ENCODE measurements at places on chromosomes 3 and 15. TPM values are rescaled to one million over a fixed set of nuclear protein-coding genes. Genes with fewer than 3 reads are reported as not detected.

DNA sequence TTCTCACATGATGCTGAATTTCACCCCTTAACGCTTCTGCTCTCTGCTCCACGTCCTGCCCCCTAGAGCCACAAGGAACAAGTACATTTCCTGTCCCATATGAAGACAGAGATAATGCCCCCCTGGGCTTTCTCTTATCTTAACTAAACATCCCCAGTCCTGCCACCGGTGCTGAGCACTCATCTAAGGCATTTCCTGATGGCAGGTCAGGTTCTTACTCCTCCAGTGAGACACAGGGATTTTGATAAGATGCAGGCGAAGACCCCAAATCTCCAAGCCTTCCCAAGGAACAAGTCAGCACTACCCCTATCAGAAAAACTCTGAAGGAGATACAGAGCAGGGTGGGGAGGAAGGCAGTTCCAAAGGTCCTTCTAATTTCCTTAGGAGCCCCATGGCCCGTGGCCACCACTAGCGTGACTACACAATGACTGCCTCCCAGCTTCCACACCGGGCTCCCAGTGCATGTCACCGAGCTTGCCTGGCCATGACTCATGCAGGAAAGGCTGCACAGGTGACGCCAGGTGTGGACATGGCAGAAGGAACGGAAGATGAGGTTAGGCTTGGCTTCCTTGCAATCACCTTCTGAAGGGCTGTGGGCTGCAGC lies 152.9 kb downstream of the XXYLT1 start:
- H3K36me3 ChIP-seq = no peaks in the 10 kb centered on the region
- peak; percentile 86 for DNase-seq
- H3K4me1 ChIP-seq = peaks cover 32% of the 10 kb centered on the region
- H3K4me3 ChIP-seq = no peak overlapping the region
- H3K27me3 ChIP-seq = no peaks in the 10 kb centered on the region

- H3K36me3 ChIP-seq = no peaks in the 10 kb centered on the region
- H3K4me3 ChIP-seq = no peak overlapping the region
- no peaks in the 10 kb centered on the region for H3K4me1 ChIP-seq
- H3K27ac ChIP-seq = no peak overlapping the region
- DNase-seq = no peak
- H3K27me3 ChIP-seq = no peaks in the 10 kb centered on the region
These were observed 27.2 kb downstream of the AQR start for GRCh38 chr15:34942363-34942762.

GRCh38 chr3:64223791-64224745 lies 1.2 kb downstream of the PRICKLE2 start:
- no peaks in the 10 kb centered on the region for H3K36me3 ChIP-seq
- H3K4me3 ChIP-seq = no peak overlapping the region
- H3K27me3 ChIP-seq = no peaks in the 10 kb centered on the region
- DNase-seq = no peak
- 0 out of 2 replicates have a peak, but pooled peaks cover 4% of the 10 kb centered on the region for H3K4me1 ChIP-seq

- no peaks in the 10 kb centered on the region for H3K27me3 ChIP-seq
- H3K4me3 ChIP-seq = no peak overlapping the region
- no peaks in the 10 kb centered on the region for H3K36me3 ChIP-seq
- no peaks in the 10 kb centered on the region for H3K4me1 ChIP-seq
- H3K27ac ChIP-seq = no peak overlapping the region
These were observed 156.7 kb downstream of the KLF13 start for GRCh38 chr15:31483053-31483985.

DNA sequence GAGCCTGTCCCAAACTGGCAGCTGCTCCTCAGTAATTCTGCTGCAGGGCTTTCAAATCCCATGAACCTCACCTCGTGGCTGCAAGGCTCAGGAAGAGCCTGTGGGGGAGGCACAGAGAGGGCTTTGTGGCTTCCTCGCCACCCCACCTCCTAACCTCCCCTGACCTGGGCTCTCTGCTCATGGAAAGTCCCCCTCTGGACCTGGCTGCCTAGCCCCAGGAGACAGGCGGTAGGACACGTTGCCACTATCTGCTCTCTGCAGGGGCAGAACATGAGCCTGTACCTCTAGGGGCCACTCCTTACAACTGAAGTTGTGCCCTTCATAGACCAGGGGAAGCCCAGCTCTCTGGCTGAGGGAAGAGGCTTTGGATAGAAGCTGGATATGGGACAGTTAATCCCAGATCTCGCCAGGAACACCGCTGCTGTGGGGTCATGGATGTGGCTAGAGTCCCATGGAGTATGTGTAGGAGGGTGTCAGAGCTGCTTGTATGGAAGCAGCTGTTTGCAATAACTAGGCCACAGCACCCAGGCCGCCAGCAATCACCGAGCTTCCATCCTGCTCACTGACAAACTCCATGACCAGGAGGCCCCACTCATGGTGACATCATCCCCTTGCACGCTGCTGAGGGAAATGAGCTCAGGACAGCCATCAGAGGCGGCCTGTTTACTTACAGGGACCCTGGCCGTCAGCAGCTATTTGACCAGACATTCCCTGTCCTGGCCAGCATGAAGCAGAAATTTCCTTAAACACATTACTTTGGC lies 34.0 kb upstream of the CILP start:
- H3K4me3 ChIP-seq = no peak overlapping the region
- H3K27me3 ChIP-seq = no peaks in the 10 kb centered on the region
- no peak for DNase-seq
- no peaks in the 10 kb centered on the region for H3K4me1 ChIP-seq

DNA sequence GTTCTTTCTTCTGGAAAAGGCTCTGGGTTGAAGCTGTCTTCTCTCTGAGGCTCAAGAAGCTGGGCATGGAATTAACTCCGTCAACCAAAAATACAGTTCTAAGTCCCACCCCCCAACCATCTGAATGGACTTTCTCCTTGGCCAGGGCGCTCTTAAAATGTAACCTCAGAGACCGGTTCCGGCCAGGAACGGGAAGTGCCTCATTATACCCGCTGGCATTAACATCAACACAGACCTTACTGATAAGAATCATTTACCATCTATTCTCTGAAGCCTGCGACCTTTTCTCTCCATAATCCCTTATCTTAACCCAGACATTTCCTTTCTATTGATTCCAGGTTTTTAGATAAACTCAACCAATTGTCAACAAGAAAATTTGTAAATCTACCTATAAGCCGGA lies 64.7 kb downstream of the ATP1B3 start:
- peaks cover 16% of the 10 kb centered on the region for H3K4me1 ChIP-seq
- no peaks in the 10 kb centered on the region for H3K27me3 ChIP-seq
- DNase-seq = no peak
- H3K36me3 ChIP-seq = no peaks in the 10 kb centered on the region
- no peak overlapping the region for H3K27ac ChIP-seq

DNA sequence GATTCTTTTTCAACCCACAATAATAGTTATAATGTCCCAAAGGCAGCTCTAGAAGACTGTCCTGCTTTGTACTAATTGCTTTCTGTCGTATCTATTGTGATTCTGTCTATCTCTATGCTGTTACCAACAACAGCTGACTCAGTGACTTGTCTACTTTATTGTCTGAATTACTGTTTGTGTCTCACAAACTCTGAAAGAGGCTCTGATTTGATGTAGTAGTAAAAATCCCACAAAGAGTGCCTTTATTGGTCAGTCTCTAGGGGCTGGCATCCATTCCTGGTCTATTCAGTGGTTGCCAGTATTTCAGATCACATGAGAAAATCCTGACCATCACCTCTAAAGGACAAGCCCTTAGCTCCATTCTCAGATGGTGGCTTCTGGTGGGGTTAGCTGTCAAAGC lies 254.2 kb downstream of the NSUN3 start:
- no peaks in the 10 kb centered on the region for H3K27me3 ChIP-seq
- H3K27ac ChIP-seq = no peak overlapping the region
- H3K4me1 ChIP-seq = no peaks in the 10 kb centered on the region
- DNase-seq = no peak
- no peaks in the 10 kb centered on the region for H3K36me3 ChIP-seq

- H3K4me3 ChIP-seq = no peak overlapping the region
- DNase-seq = peak; percentile 39
- H3K27ac ChIP-seq = no peak overlapping the region
- H3K4me1 ChIP-seq = peaks cover 17% of the 10 kb centered on the region
These were observed 31.1 kb upstream of the FGD5 start for GRCh38 chr3:14787630-14788029.

GRCh38 chr3:174322789-174323188 lies 536.3 kb upstream of the NAALADL2 start:
- H3K4me1 ChIP-seq = no peaks in the 10 kb centered on the region
- DNase-seq = no peak
- no peak overlapping the region for H3K4me3 ChIP-seq
- H3K36me3 ChIP-seq = no peaks in the 10 kb centered on the region
- no peaks in the 10 kb centered on the region for H3K27me3 ChIP-seq

- no peak for DNase-seq
- H3K27ac ChIP-seq = no peak overlapping the region
- H3K36me3 ChIP-seq = no peaks in the 10 kb centered on the region
- no peaks in the 10 kb centered on the region for H3K27me3 ChIP-seq
These were observed 604.7 kb upstream of the EPHA6 start for GRCh38 chr3:96209699-96210098.

- H3K4me1 ChIP-seq = no peaks in the 10 kb centered on the region
- H3K27me3 ChIP-seq = no peaks in the 10 kb centered on the region
- DNase-seq = no peak
- H3K4me3 ChIP-seq = no peak overlapping the region
- peak overlapping the region; percentile 82 for H3K27ac ChIP-seq
These were observed 885 bp downstream of the EFCC1 start for GRCh38 chr3:129001806-129002572.

DNA sequence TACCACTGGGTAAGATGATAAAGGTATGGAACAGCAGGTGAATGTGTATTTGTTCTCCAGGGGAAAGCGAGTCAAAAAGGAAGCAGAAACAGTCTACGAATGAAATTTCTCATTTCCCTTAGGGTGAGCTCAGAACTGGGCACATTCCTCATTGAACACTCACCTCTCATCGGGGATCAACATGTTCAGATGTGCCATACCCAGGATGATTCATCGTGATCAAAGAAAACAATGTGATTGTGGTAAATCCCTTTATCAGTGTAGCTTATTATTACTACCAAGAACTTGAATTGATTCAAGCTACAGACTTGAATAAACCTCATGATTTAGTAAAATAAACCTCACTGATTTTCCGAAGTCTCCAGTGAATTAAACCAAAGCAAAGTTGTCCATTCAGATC lies 72.1 kb downstream of the GJD2 start:
- H3K4me1 ChIP-seq = no peaks in the 10 kb centered on the region
- H3K27ac ChIP-seq = no peak overlapping the region
- H3K36me3 ChIP-seq = no peaks in the 10 kb centered on the region
- no peak for DNase-seq

GRCh38 chr15:42082823-42083604 lies 11.3 kb downstream of the PLA2G4D start:
- no peaks in the 10 kb centered on the region for H3K27me3 ChIP-seq
- no peak for DNase-seq
- H3K27ac ChIP-seq = no peak overlapping the region
- H3K4me3 ChIP-seq = no peak overlapping the region

DNA sequence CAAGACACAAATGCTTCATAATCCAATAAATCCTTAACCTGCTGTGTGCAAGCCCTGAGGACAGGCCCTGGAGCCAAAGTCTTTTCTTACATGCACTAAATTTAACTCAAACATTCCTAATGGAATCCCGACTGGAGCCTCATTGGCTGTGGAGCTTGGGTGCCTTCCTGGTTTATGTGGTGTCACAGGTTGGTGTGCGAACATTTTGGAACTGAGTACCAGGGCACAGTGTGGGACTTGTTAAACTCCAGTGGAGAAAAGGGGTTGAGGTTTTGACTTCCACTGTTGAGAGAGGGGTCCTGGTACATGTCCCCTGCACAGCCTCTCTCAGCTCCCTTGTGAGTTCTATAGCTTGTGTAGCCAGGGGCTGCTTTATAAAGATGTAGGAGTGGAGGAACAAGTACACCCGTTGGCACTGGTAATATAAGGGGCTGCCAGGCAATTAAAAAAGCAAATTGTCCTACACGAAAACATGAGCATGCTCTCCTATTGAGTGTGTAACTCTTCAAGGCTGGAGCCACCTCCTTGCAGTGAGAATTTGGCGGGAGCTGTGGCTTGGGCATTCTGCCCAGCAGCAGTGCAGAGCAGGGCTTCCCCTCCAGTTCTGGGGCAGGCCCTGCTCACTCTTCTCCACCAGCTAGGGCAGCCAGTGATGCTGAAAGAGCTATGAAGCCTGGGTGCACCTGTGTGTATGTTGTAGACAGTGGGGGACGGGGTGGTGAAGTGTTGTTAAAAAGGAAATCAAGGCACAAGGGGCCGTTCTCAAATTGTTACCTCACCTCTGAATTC lies 218.1 kb downstream of the CLSTN2 start:
- no peak overlapping the region for H3K27ac ChIP-seq
- no peak overlapping the region for H3K4me3 ChIP-seq
- no peak for DNase-seq
- no peaks in the 10 kb centered on the region for H3K4me1 ChIP-seq
- H3K36me3 ChIP-seq = no peaks in the 10 kb centered on the region

GRCh38 chr3:3200632-3201212 lies 21.2 kb upstream of the CRBN start:
- no peaks in the 10 kb centered on the region for H3K36me3 ChIP-seq
- H3K27ac ChIP-seq = no peak overlapping the region
- no peak overlapping the region for H3K4me3 ChIP-seq

GRCh38 chr15:70528816-70529215 lies 234.5 kb downstream of the UACA start:
- no peaks in the 10 kb centered on the region for H3K36me3 ChIP-seq
- no peak overlapping the region for H3K4me3 ChIP-seq
- peaks cover 16% of the 10 kb centered on the region for H3K4me1 ChIP-seq
- no peaks in the 10 kb centered on the region for H3K27me3 ChIP-seq
- H3K27ac ChIP-seq = no peak overlapping the region

DNA sequence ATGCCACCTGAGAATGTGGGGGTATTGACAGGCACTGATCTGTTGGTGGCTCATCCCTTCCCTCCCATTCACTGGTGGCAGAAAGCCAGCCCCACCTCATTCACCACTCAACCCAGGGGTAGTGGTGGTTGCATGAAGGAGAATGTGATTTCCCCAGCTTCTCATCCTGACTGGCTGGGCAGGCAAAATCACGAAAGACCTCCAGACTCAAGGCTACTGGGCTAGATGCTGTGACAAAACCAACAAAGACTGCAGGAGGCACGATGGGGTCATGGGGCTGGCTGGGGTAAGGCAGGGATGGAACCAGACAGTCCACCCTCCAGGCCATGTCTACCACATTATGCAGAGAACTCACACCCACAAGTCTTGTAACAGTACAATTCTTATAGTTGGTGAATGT lies 33.9 kb downstream of the FSTL1 start:
- peaks cover 14% of the 10 kb centered on the region for H3K4me1 ChIP-seq
- H3K36me3 ChIP-seq = no peaks in the 10 kb centered on the region
- no peaks in the 10 kb centered on the region for H3K27me3 ChIP-seq
- DNase-seq = no peak
- H3K4me3 ChIP-seq = no peak overlapping the region
- H3K27ac ChIP-seq = peak overlapping the region; percentile 90

GRCh38 chr3:40337136-40338108 lies 27.9 kb downstream of the EIF1B start:
- no peaks in the 10 kb centered on the region for H3K4me1 ChIP-seq

Gene IMPG2
- total RNA-seq = 0.07 TPM

Gene SLC35G2
- total RNA-seq = 4.2 TPM

Gene ZNF501
- total RNA-seq = 3.2 TPM

Gene GHRL
- total RNA-seq = not detected
